ENCODE measurements at places on chromosomes 5 and 9.

GRCh38 chr9:75499812-75500211 is 390.7 kb upstream of the PCSK5 start:
- no peak for DNase-seq

GRCh38 chr5:15073453-15073852 is 201.9 kb upstream of the ANKH start:
- no peak for DNase-seq

DNA sequence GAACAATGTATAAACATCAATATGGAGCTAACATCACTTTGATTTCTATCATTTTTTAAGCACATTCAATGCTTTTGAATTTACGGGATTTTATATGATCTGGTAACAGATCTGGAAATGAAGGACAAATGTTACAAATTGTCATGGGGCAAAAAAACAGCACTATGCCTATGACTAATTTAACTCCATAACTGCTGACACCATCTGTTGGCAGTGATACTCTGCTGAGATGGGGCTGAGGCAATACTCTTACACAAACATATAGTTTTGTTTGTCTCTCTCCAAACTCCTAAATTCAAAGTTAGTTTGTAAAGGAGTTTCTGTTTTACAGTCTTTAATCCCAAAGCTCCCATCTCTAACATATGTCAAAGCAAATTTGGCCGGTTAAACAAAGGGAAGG is 132.5 kb upstream of the FER start:
- DNase-seq = no peak

DNA sequence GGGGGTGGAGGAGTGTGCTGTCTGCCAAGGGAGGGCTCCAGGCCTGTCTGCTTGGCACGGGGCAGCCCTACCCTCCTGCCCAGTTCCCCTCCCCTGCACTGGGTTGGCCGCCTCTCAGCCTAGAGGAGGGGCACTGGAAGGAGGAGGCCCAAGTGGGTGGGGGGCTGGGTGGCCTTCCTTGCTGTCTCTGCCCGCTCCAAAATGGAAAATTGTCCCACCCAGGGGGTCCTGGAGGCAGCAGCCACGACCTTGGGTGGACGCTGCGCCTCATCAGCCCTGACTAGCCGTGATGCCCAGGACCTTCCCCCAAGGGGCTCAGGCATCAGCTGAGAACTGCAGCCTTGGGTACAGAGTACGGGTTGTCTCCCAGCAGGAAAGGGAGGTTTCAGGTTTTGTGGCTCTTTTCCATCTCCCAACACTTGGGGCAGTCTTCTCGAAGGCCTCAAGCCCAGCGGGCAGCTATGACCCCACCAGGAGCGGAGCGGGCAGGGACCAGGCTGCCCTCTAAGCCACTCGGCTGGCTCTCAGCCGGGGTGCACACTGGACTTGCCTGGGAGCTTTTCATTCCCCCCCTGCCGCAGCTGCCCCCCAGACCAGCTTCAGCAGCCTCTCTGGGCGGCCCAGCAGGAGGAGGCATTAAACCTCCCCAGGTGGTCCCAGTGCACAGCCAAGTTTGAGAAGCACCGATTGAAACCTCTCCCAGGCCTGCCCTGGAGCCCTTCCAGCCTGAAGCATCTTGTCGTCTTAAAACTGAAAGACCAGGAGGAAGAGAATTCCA is 20.6 kb downstream of the NTNG2 start:
- DNase-seq = peak; percentile 21

DNA sequence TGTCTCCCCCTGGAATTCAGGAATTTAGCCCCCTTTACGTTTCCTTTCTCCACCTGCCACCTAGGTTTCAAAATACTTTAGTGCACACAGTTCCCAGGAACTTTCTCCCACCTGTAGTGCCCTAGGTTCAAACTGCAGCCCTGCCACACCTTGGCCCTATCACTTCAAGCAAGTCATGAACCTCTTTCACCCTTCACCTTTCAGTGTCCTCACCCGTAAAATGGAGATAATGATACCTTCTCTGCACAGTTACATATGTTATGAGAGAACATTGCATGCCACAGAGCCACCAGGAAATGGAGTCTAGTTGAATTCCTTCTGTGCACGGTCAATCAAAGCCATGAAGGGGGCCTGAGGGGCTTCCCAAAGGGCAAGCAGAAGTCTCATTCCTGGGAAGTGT is 9.8 kb upstream of the EEIG1 start:
- no peak for DNase-seq

GRCh38 chr9:94178927-94179326 is 80.2 kb upstream of the ZNF169 start:
- DNase-seq = no peak

All from HEK293T (cell line).